Neuronal stem cell (in vitro differentiated cells): ENCODE measurements at places on chromosomes 5 and 9.
A peak's percentile ranks its signal among the peaks of the same experiment; 100 is the strongest.

DNA sequence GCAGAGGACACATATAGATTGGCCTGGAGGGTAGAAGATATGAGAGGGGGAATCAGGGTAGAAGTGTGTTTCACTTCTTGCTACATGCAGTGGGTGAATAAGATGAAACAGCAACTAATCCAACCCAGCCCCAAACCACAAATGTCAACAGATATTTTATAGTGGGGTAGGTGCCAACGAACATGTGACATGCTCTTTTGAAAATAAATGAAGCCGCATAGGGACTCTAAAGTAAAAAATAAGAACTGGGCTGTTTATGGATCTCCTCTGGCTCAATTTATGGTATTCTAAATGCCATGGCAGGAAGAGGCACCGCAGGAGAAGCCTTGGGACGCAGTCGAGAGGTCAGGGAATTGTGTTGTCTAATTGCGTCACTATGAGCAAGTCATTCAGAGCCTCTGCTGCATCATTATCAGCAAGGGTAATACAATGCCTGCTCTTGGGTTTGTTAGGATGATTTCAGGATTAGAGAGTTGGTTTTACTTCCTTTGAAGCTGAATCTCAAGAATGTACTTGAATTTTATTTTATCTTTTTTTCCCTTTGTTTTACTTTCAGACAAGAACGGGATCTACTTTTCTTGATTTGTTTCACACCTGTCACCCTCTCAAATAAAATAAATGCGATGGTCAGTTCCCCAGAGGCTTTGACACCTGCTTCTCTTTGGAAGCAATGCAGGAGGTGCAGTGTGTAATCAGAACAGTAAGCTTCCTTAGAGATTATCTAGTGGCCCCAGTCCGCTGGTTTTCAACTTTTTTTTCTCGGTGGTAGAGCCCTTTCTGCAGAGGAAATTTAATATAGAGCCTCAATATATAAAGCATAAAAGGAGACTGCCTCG lies 375.6 kb upstream of the CLINT1 start:
- DNase-seq: no peak

GRCh38 chr9:5364294-5365024 lies 24.8 kb upstream of the RLN1 start:
- DNase-seq: no peak

- no peak for DNase-seq
Observed at GRCh38 chr5:130337179-130337888, 433.1 kb downstream of the CHSY3 start.

- peak; percentile 11 for DNase-seq
Observed at GRCh38 chr5:38660194-38660668, 103.8 kb upstream of the LIFR start.

DNA sequence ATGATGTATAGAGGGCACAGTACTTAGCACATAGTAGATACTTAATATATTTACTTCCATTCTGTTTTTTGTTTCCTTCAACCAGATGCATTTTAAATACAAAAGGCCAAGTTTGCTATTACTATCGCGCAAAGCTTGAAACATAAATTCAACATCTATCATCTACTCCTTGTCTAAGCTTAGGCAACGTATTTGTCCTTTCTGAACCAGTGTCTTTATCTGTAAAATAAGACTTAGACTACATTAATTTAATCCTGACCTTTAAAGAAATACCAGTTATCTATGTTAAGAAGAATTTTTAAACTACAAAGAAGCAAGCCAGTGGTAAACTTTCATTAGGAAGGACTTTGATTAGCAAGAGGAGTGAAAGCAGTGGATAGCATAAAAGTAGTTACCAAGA lies 173.0 kb downstream of the WDR70 start:
- DNase-seq: no peak

- DNase-seq: no peak
Observed at GRCh38 chr5:123297866-123298265, 125.3 kb downstream of the CEP120 start.

GRCh38 chr5:96781031-96781971 lies 26.4 kb downstream of the ERAP1 start:
- DNase-seq: no peak

DNA sequence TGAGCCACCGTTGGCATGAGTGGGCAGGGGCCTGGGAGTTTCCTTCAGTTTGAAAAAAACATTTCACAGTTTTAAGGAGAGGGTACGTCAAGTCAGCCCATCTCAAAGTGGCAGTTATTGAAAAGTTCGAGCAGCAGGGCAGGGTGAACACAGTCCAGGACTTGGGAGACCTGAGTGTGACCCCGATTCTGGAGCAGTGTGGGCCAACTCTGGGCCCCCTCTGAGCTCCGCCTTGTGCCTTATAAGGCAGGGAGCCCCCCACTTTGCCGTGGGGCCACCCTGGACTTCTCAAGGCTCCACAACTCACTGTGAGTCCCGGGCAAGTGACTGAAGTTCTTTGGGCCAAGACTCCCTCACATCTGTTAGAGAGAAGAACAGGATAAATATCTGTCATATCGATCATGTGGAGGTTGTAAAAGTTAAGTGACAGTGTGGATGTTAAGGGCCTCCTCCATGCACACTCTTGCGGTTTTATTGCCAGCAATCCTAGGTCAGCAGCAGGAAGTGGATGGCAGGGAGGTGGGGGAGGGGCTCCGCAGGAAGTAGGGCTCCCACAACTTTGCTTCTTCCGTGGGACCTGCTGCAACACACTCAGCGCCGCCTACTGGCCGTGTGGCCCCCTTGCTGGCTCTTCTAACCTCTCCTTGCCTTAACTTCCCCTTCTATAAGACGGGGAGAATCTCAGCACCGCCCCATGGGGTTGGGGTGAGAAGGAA lies 38.4 kb downstream of the HRH2 start:
- DNase-seq: peak; percentile 23

DNA sequence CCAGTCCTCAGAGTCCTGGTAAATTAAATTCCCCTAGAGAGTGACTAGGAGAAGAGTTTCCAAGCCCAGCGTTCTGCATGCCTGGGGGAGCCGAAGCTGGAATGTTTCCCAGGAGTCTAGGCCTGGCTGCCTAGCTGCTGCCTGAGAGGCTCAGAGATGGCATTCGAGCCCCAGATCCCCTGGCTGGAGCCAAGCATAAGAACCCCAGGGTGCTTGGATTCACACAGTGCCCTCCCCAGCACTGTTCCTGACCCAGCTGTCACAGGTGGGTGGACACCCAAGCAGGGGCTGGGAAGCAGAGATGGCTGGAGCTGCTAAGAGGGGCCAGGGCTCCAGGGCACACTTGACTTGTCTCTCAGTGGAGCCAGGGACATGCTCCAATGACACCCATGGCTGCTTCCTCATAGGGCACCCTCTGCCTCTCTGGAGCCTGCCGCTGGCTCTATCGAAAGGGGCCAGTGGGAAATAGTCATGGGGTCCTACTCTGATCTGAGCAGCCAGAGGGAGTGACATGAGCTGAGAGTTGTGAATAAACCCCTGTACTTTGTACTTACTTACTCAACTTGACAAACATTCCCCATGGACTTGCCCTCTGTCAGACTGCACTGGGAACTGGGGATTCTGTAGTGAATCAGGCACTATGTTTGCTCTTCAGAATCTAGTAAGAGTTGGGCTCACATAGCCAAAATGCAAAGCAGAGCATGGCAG lies 62.6 kb upstream of the XPA start:
- no peak for DNase-seq

- DNase-seq: no peak
Observed at GRCh38 chr5:123112196-123112595, 23.2 kb downstream of the PRDM6 start.

DNA sequence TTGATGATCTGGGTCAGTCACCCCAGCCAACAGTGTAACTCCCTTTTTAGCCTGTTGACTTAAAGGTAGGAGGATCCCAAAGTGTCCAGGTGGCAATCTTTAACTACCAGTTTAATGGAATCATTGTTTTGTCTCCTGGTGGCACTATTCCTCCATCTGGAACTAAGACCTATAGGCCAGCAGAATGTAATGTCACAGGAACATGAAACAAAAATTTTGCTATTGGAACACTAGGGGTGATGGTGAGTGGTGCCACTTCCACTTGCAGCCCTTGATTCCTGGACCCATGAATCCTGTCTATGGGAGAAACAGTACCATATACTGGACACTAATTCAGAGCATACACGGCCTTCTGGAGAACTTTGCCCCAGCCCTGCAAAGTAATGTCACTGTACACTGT lies 219.5 kb upstream of the RASA1 start:
- no peak for DNase-seq

DNA sequence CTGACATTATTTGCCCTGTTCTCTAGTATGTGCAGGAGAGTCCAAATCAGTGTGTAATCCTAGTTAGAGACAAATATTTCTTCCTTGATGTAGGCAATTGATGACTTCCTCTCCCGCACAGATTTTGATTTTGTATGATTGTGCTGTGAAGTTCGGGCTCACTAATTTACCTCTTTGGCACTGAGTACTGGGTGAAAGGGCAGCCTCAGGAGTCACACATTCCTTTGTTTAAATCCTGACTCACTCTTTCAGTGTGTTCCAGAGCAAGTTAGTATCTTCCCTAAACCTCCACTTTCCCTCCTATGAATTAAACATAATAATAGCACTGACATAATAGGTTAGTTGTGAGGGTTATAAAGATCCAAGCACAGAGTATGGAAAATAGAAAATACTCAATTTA lies 269.7 kb downstream of the ISL1 start:
- no peak for DNase-seq

- no peak for DNase-seq
Observed at GRCh38 chr5:135241536-135241935, 157.5 kb downstream of the MACROH2A1 start.

- no peak for DNase-seq
Observed at GRCh38 chr9:93041108-93041802, 17.2 kb upstream of the SUSD3 start.
